ENCODE measurements at places on chromosomes 3 and 15.

DNA sequence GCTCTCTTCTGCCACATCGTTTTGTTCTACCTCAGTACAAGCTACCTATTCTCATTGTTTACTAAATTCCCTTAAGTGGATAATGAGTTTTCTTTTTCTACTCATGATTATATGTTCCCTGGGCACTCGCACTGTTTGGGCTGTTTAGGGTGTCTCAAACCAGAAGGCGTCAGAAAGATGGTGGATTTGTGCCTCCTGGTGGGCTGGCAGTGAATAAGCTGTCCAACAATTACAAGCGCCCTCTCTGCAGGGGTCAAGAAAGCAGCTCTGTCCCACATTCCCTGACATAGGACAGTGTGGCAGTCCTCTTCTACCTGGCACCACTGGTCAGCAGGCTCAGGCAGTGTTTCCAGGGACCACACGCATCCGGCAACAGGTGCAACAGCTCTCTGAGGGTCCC is 173.4 kb upstream of the PPP2R3A start:
- no peaks in the 10 kb centered on the region for H3K4me1 ChIP-seq
- no peak overlapping the region for H3K27ac ChIP-seq
- no peaks in the 10 kb centered on the region for H3K36me3 ChIP-seq

DNA sequence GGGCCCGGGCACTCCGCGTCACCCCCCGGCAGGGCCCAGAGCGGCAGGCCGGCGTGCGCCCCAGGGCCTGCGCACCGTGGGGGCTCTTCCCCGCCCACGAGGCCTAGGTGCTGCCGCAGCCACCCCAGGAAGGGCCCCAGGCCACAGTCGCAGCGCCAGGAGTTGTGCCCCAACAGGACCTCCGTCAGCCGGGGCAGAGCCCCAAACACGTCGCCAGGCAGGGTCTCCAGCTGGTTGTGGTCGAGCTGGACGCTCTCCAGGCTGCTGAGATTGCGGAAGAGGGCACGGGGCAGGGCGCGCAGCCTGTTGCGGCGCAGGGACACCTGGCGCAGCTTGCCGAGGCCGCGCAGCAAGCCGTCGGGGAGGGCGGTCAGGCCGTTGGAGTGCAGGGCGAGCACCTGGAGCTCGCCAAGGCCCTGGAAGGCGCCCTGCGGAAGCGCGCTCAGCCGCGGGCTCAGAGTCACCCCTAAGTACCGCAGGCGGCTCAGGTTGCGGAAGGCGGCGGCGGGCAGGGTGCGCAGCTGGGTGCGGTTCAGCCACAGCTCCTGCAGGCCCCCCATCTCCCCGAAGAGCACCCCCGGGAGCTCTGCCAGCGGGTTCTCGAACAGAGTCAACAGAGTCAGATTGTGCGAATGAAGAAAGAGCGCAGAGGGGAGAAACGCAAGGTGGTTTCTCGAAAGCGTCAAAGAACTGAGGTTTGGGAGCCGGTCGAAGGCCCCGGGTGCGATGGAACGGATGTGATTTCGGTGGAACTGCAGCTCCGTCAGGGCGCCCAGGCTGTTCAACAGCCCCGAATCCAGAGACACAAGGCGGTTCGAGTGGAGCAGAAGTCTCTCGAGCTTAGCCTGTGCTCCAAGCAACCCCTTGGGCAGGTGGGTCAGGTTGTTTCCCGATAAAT is 2.0 kb downstream of the GP5 start:
- DNase-seq, result no peak
- H3K27me3 ChIP-seq, result no peaks in the 10 kb centered on the region
- H3K4me1 ChIP-seq, result peaks cover 15% of the 10 kb centered on the region
- no peaks in the 10 kb centered on the region for H3K36me3 ChIP-seq
- peak overlapping the region; percentile 38 for H3K4me3 ChIP-seq
- peak overlapping the region; percentile 15 for H3K27ac ChIP-seq

DNA sequence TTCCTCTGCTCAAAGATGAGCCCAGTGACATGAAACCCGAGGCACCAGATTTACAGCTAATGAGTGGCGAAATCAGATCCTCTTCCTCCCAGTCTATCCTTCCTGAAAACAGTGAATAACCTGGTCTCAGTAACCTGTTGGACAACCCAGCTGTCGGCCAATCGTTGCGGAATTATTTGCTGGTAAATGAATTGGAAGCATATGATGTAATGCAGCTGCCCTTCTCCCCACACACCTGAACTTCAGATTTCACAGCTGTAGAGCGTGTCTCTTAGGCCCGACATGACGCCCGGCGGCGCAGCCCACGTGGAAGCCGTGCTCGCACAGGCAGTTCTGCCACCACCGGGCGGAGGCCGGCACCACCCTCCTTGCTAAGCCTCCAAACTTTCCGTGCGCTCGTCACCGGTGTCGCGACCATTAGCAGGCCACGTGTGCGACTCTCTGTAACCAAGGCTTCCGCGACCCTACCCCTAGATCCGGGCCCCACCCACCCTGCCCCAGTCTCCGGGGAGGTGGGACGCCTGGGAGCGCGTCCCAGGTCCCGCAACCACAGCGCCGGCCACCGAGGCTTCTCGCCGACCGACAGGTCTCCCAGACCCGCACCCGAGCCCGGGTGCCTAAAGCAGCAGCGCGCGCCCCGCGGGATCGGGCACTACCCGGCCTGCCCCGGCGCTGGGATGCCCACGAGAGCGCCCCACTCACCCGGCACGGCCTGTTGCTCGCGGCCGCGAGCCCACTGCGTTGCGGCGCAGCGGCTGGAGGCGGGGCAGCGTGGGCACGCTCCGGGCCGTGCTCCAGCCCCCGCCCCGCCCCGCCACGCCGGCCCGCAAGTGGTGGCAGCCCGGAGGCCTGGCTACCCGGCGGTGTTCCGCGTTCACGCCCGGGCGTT is at the start of gene RIOX2:
Gene RIOX2, minus strand, starts transcription at position 753 of the 889 bp plus-strand sequence. CDS start 4,838 bp downstream, outside the sequence.
- peak; percentile 14 for DNase-seq
- peaks cover 18% of the 10 kb centered on the region for H3K4me1 ChIP-seq
- H3K4me3 ChIP-seq, result peak within 1 kb of the TSS; percentile 92
- peak within 1 kb of the TSS; percentile 97 for H3K27ac ChIP-seq

GRCh38 chr3:65685621-65686235 is 353.0 kb downstream of the MAGI1 start:
- no peaks in the 10 kb centered on the region for H3K27me3 ChIP-seq
- no peak for DNase-seq
- H3K27ac ChIP-seq, result no peak overlapping the region
- H3K4me3 ChIP-seq, result no peak overlapping the region

GRCh38 chr15:67715170-67715569 is 110.1 kb upstream of the SKOR1 start:
- H3K36me3 ChIP-seq, result no peaks in the 10 kb centered on the region
- no peak overlapping the region for H3K27ac ChIP-seq
- H3K27me3 ChIP-seq, result no peaks in the 10 kb centered on the region
- no peak overlapping the region for H3K4me3 ChIP-seq
- no peaks in the 10 kb centered on the region for H3K4me1 ChIP-seq

- no peaks in the 10 kb centered on the region for H3K27me3 ChIP-seq
- no peak for DNase-seq
- no peak overlapping the region for H3K27ac ChIP-seq
- H3K4me1 ChIP-seq, result no peaks in the 10 kb centered on the region
- H3K36me3 ChIP-seq, result no peaks in the 10 kb centered on the region
Measured at GRCh38 chr3:192373586-192373985, 353.8 kb downstream of the FGF12 start.

- no peak overlapping the region for H3K4me3 ChIP-seq
- H3K27ac ChIP-seq, result no peak overlapping the region
- H3K36me3 ChIP-seq, result no peaks in the 10 kb centered on the region
- DNase-seq, result no peak
- no peaks in the 10 kb centered on the region for H3K27me3 ChIP-seq
- H3K4me1 ChIP-seq, result no peaks in the 10 kb centered on the region
Measured at GRCh38 chr3:124229420-124229819, 237.5 kb upstream of the ROPN1 start.

DNA sequence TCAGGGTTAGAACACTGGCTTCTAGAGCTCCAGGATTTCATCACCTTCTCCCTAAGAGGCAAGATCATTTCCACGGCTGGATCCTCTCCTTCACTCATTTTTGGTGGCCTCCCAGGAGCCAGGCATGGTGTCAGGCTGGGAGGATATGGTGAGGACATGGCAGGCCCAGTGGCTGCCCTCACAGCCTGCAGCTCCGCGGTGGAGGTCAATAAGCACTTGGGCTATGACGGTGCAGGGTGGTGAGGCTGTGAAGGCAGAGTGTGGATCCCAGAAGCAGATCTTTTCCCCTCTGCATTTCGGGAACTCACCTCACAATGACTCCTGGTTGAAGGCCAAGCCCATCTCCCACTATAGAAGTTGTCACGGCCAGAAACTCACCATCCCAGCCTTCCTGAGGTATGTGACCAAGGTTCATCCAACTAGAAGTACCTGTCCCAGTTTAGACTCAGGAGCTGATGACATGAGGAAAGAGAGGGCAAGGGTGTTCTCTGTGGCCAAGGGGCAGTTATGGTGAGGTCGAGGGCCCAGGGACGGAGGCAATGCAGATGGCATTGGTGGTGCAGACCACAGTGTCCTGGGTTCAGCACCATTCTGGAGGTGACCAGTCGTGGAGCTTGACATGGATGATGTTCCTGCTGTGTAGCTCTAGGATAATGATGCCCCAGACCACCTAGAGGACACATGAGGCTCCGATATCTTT is 100.1 kb upstream of the SMAD3 start:
- no peak overlapping the region for H3K4me3 ChIP-seq
- no peaks in the 10 kb centered on the region for H3K4me1 ChIP-seq

DNA sequence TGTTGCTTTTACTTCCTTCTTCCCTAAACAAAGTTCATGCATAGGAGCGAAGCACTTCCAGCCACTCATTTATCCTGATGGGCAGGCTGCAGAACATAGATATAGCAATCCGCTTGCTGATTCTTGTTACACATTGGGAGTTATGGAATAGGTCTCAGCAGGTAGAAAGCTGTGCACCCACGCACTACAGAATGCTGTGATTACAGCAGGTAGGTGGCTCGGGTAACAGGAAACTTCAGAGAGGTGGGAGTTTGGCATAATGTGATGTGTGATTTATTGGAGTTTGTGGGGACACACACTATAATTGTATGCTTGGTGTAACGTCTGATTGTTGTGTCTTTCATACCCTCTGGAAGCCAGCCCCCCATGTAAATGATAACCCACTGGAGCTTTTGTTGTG is 99.2 kb upstream of the MEIS2 start:
- H3K4me1 ChIP-seq, result no peaks in the 10 kb centered on the region
- H3K36me3 ChIP-seq, result no peaks in the 10 kb centered on the region
- no peak overlapping the region for H3K4me3 ChIP-seq
- no peak for DNase-seq
- no peaks in the 10 kb centered on the region for H3K27me3 ChIP-seq

All from esophagus squamous epithelium (tissue), 5 donors.